ENCODE measurements at places on chromosomes 7 and 10. TPM values are rescaled to one million over a fixed set of nuclear protein-coding genes. Genes with fewer than 3 reads are reported as not detected.

DNA sequence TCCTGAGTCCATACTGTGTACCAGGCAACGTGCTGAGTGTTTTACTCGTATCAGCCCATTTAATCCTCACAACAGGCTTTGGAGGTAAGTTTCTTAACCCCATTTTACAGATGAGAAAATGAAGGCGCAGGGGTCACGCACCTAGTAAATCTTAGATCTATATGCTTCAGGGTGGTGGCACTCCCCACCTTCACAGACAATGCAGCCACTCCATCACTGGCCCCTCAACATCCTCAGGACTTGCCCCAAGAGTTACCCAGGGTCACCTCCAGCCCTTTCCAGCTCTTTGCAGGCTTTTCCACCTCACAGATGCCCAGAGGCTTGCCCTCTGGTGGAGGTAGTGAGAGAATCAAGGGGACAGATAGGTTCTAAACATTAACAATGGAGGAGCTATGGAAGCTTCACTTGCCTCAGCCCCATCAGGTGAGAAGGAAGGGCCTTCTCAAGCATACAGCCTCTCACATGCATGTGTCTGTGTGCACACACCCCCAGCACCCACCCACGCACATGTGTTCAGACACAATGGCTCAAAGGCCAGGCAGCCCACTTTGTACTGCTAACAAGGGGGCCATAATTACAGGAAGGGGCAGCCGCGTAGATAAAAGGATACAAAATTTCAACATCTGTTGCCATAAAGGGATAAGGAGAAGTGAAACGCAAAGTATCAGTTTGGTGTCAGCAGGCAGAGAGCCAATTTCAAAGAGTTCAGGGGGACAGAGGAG, 29.1 kb downstream of the DPCD start:
- DNase-seq, result no peak

Gene PTF1A
- not detected for total RNA-seq

DNA sequence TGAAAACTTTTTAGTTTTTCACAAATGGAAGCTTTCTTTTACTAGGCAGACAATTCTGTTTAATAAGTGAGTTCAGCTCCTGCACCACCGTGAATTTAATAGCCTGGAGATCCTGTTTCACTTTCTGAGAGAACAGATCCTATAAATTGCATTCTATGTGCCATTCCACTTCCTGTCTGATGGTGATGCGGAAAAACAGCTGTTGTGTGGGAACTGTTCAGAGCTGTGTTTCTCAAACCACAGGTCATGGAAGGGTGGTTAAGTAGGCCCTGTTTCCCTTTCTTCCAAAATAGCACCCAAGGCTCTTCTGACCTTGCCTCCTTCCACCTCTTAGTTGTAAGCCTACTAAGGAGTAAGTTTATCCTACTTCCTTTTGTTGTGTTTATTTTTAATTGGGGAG, 97.2 kb upstream of the DKK1 start:
- no peak for DNase-seq

DNA sequence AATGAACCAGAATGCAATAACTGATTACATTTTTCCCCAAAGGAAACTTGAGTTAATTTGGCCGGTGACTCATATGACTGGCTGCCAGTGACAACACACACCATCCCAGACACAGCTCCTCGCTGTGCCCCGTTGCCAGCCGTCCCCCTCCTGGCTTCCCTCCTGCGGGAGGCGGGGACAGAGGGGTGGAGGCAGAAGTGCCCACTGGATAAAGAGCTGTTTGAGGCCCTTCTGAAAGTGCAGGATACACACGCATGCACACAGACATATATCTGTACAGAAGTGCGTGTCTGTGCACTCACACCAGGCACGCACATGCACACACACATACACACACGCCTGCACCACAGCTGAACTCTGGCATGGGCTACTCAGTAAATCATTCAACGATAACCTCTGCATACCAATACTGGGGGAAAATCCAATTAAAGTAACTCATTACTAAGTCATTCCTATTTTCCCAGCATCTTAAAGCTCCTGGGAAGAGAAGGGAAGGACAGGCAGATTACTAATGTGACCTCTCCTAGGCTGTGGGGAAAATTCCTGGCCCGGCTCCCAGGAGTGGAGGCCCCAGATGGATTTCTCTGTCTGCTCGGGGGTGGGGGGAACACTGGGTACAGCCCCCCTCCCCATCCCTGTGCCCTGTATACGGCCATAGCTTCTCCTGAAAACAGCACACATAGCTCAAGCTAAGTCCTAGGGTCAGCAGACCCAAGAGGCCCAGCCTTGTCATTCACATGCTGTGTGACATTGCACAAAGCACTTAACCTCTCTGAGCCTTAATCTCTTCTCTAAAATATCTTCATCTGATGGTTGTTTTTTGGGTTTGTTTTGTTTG, 52.3 kb upstream of the MYL10 start:
- DNase-seq, result no peak

Gene LYZL1
- not detected for total RNA-seq

All from CD8-positive, alpha-beta T cell (primary cell).